ENCODE measurements at places on chromosomes 4 and X.

DNA sequence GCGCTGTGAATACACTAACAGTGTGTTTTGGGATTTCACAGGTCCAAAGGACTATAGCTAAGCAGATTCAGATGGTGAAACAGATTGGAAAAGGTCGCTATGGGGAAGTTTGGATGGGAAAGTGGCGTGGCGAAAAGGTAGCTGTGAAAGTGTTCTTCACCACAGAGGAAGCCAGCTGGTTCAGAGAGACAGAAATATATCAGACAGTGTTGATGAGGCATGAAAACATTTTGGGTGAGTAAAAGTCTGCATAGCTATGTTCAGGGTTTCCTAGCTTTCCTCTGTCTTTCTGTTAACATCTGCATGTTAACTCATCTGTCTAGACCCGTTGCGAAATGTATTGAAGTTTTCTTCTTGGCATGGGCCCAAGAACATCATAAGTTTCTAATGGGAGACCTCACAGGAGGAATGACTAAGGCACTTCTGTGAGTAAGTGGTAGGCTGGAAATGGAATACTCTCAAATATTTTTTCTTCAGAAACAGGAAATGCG, 372.1 kb downstream of the BMPR1B start:
- DNase-seq = no peak

- DNase-seq = no peak
These were observed 113.9 kb downstream of the SNCA start for GRCh38 chr4:89723096-89723495.

- no peak for DNase-seq
These were observed 44.9 kb downstream of the CLNK start for GRCh38 chr4:10639664-10640063.

- no peak for DNase-seq
These were observed 8.1 kb downstream of the DHRSX start for GRCh38 chrX:2492531-2493218.

GRCh38 chr4:8558080-8558960, 21.9 kb upstream of the GPR78 start:
- no peak for DNase-seq

GRCh38 chr4:156517546-156517945, 454.1 kb downstream of the PDGFC start:
- no peak for DNase-seq

All from substantia nigra (tissue), 51 donors.